ENCODE measurements at places on chromosomes 16 and 17.

GRCh38 chr16:85621698-85622428 is 8.7 kb downstream of the GSE1 start:
- DNase-seq, result no peak

DNA sequence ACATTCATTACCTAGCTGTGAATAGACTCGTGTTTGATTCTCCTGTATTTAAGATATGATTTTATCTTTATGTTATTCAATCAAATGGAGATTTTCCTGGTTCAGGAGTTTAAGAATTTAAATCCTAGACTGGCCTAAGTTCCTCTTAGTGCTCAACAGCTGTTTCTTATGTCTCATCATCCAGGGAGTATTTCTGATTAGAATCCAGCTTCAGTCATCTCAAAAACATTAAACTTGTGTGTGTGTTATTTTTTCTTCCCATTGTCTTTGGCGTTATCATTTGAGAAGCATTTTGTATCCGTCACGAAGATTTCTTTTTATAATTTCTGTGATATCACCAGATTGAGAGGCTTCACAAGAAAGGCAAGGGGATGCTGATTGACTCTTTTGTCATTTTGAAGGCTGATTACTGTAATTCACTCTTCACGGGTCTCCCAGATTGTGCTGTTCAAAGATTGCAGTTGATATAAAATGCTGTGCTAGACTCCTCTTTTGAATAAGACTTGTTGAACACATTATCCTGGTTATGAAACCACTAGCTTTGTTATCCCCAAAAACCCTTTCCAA is 204.8 kb downstream of the CDH8 start:
- DNase-seq, result no peak

- DNase-seq, result no peak
These were observed 9.4 kb upstream of the NPTX1 start for GRCh38 chr17:80485846-80486245.

- no peak for DNase-seq
These were observed 164.8 kb downstream of the SNX29 start for GRCh38 chr16:12141073-12141951.
